ENCODE measurements at places on chromosomes 12 and 14.

- no peak for DNase-seq
Observed at GRCh38 chr14:66638689-66639088, 130.7 kb downstream of the GPHN start.

DNA sequence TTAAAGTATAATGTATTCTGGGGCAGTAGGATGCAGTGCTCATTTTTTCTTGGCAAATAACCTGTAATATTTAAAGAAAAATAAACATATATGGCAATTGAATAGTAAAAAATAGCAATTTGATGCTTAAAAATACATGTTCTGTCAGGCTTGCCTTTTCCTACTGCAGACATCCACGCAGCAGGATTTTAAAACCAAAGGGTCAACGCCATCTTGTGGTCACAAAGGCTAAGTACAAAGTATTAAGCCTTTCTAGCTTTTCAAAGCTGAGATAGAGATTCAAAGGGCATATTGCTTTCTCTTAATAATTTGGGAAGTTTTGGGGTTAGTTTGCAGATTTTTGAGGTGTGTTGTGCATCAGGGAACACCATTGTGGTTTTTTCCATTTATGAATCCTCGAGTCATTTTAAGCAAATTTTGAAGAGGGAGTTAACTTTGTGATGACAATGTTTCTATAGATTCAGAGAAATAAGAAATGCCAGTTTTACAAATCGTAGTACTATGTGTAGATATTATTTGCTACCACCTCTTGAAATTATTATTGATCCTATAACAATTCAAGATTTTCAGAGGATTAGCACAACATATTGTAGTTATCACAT, 4.7 kb upstream of the CCER1 start:
- DNase-seq: peak; percentile 12

GRCh38 chr12:123433615-123434014, 2.9 kb downstream of the RILPL2 start:
- no peak for DNase-seq

DNA sequence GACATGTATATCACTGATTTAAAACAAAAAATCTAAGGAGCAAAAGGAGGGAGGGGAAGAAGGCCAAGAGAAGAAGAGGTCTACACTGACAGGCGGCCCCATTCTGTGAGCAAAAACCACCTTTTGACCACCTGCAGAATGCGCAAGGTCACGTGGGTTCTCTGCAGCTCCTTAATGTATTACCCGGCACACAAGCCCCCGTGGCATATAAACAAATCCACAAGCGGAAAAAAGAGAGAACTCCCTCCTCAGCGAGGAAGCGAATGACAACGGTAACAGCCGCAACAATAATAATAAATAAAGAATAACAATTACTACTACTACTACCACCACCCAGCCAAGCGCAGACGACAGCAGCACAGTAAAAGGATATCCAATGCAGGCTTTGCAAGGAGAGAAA, 1.3 kb downstream of the KSR2 start:
- no peak for DNase-seq

- DNase-seq: no peak
Observed at GRCh38 chr12:128702371-128702770, 121.4 kb downstream of the SLC15A4 start.

DNA sequence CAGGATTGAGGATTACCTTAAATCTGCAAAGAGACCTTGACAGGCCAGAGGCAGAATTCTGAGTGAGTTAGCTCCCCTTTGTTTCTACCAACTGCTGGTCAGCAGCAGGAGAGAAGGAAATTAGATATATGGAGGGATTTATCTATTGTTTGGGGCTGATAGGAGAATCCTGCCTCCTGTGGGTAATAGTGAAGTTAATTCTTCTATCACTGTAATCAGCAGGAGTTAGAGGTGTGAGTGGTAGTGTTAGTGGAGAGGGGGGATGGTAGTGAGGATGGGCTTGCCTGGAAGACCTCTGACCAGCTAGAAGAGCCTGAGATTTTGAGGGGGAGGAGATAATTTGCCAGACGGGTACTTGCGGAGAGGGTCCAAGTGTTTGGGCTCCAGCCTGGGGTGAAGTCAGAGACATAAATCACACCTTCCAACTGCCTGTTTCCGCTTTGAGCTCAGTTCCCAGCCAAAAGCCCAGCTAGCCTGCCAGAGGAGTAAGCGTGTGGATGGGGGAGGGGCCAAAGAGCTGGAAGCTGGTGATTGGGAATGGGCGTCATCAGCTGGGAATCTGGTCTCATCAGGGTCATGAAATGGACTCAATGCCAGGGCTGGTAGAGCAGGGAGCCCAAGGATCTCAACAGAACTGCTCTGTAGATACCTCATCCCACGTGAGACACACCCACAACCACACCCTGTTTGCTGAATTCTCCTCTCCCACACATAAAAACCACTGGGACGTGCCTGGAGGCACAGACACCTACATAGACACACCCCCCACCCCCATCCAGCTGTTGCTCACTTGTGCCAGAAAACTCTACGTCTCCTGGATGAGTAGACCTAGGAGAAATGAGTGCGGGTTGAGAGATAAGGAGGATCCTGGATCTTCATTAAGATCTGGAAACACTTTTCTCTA, 13.1 kb upstream of the ITGA5 start:
- no peak for DNase-seq

GRCh38 chr12:121750507-121750955, 38.0 kb downstream of the TMEM120B start:
- no peak for DNase-seq

DNA sequence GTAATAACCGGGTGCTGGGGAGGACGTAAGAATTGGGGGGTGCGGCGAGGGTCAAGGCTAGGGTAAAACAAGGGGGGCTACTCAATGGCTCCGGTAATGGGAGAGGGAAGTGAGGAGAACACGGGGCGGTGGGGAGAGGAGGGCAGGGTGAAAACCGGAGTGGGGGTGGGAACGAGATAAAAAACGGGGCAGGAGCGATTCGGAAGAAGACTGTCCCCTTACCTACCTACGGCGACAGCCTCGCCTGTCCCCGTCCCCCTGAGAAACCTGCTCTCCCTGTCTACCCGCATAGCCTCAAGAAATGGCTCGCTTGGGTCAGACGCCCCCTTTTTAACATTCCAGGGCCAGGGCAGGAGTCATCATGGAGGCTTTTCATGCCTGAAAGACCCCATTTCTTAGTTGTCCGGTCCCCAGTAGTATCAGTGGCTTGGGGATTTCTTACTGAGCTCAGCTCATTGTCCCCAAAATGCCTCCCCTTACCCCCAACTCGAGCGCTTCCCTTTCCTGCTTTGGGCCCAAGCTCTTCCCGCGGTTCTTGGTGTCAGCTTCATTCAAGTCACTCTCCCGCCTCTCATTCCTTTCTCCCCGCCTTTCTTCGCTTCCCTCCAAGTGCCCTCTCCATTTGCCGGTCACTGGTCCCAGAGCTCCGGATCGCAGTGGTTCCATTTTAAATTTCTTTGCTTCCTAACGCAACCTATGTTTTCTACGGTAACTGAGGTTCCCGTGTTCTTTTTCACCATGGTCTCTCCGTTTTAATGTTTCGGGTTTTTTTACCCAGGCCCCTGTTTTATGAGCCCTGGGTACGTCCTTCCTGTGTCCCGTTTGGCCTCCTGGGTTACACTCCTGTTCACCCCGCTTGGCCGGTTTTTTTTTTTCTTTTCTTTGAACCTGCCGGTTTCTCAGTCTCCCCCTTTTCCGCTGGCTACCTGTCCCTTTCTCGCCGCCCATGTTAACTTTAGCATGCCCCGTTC, 1.2 kb upstream of the WSB2 start:
- DNase-seq: no peak

Measured in stimulated activated CD4-positive, alpha-beta T cell treated with anti-CD3 and anti-CD28 coated beads, Interleukin-12 subunit alpha, Interleukin-12 subunit beta, amount 100 ng/mL, for 48 hours (primary cell).